ENCODE measurements at places on chromosomes 7 and 10.

- no peak for DNase-seq
Measured at GRCh38 chr7:105352018-105352612, 36.6 kb downstream of the SRPK2 start.

DNA sequence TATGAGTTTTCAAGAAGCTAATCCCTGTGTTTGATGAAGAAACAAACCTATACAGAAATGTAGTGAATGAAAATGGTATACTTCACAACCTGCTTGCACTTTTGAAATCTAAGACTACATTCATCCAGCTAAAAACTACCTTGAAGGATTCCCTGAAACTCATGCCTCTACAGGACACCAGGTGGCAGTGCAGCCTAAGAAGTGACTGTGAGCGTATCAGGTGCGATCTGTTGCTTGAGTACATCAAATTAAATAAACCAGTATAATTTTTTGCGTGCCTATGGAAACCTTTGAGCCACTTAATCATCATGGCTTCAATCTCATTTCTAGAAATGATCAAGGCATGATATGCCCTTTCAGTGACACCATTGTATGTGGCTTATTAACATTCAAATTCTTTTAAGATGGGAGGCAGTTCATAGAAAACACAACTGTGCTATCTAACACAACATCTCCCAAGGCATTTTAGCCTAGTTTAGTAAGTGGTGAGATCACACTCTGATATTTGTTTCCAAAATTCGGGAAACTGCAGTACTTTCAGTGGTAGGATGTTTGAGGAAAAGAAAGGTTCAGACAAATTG, 57.4 kb downstream of the PPP1R17 start:
- peak; percentile 73 for DNase-seq

GRCh38 chr7:7773334-7774309, 55.2 kb upstream of the RPA3 start:
- no peak for DNase-seq

DNA sequence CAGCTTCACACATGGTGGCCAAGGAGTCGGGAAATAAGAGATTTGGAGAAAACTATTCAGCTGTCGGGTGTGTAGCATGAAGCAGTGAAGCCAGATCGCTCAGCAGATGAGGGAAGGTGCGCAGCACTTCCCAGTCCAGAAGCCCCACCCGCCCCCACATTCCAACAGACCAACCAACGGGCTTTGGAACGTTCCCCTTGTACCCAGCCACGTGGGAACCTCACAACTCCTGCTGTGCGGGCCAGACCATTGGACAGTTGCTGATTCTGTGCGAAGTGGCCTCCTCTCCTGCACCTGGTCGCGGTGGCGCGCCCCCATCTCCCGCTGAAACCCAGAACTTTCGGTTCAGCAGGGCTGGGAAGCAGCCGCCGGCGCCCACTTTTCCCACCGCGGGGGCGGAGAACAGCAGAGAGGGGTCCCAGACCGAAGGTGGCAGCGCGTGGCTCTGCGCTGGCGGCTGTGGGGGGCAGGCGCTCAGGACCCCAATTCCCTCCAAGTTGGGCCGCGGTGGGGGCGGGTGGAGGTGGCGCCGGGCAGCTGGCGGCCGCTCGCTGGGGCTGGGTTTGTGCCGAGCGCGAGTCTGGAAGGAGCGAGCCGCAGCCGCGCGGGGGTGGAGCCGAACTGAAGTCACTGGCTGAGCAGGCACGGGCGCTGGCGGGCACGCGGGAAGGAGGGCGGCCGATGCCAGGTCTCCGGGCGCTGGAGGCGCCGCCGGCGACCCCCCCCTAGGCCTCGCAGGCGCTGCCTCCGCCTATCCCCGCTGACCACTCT, 1301.5 kb upstream of the SORCS1 start:
- DNase-seq = peak; percentile 72

GRCh38 chr7:2616387-2617324, 15.1 kb upstream of the TTYH3 start:
- DNase-seq = no peak

GRCh38 chr7:29356631-29357030, 162.1 kb downstream of the CHN2 start:
- no peak for DNase-seq

GRCh38 chr7:81025360-81025759, 106.5 kb upstream of the SEMA3C start:
- no peak for DNase-seq

- no peak for DNase-seq
Measured at GRCh38 chr10:17113889-17114540, 15.6 kb downstream of the CUBN start.

Data from nephron progenitor cell (in vitro differentiated cells).